ENCODE measurements at places on chromosomes 7 and 10. TPM values are rescaled to one million over a fixed set of nuclear protein-coding genes. Genes with fewer than 3 reads are reported as not detected.

RAB19 gene
- 0.31 TPM for total RNA-seq

GIMAP8 gene
- total RNA-seq, result not detected

NPSR1 gene
- total RNA-seq, result not detected

TSPAN15 gene
- 0.83 TPM for total RNA-seq

LBX1 gene
- not detected for total RNA-seq

GIMAP1 gene
- 0.11 TPM for total RNA-seq

ADAM22 gene
- total RNA-seq, result 0.40 TPM

RNF133 gene
- not detected for total RNA-seq

AMPH gene
- total RNA-seq, result not detected

NFE2L3 gene
- total RNA-seq, result 11.8 TPM

CDH23 gene
- total RNA-seq, result 0.53 TPM

CNOT4 gene
- total RNA-seq, result 21.6 TPM

MAT1A gene
- 0.42 TPM for total RNA-seq

- DNase-seq, result peak; percentile 42
Observed at GRCh38 chr10:63267414-63268148, 134.5 kb downstream of the NRBF2 start.

- DNase-seq, result no peak
Observed at GRCh38 chr7:149473251-149473650, 12.4 kb upstream of the ZNF777 start.

- no peak for DNase-seq
Observed at GRCh38 chr7:154910977-154911376, 91.9 kb downstream of the PAXIP1 start.

GRCh38 chr7:76133164-76133775, 68.4 kb upstream of the SRRM3 start:
- no peak for DNase-seq

DNA sequence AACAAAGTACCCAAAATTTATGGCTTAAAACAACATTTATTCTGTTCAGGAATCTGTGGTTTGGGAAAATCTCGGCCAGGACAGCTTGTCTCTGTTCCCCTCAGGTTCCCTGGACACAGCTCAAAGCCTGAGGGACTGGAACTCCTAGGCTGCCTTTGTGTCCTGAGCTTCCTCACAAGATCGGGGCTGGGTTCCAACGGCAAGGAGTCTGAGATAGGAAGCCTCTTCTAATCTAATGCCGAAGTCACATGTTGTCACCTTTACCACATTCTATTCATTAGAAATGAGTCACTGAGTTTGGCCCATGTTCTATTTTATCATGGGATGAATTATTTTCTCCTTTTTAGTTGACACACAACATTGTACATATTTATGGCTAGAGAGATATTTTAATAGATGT, 80.5 kb downstream of the ANKRD26 start:
- no peak for DNase-seq

GRCh38 chr7:150383710-150384397, 4.7 kb downstream of the ZNF775 start:
- DNase-seq, result peak; percentile 58

- no peak for DNase-seq
Observed at GRCh38 chr7:111771638-111772037, 209.3 kb upstream of the IMMP2L start.

DNA sequence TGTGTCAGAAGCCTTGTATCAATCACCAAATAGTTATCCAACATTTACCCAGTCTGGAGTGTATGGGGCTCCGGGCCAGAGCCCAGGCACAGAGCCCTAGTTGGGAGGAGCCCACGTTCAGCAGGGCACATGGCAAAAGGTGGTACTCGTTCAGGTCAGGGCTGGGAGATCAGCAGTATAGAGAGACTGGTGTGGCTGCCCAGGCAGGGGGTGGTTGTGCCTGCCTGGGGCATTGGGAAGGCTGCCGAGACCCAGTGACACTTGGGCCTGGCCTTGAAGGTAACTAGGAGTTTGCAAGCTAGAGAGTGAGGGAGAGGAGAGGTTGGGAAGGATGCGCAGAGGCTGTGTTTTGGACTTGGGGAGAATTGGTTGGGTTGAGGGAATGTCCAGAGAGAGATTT, 48.9 kb upstream of the IGFBP3 start:
- no peak for DNase-seq

DNA sequence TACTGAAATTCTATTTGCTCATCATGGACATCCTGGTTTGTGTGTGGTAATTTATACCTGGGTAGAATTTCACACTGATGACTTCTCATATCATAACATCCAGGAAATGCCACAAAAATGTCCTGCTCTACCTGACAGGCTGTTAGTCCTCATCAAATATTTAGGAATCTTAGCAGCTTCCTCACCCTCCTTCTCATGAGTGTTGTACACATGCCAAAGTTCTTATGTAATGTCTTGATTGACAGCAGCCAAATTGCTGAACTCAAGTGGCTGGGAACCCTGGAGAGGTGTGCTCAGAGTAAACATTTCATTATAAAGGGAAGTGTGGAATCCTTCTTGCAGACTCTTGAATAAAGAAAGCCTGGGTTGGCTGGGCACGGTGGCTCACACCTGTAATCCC, 8.9 kb downstream of the EEPD1 start:
- no peak for DNase-seq

DNA sequence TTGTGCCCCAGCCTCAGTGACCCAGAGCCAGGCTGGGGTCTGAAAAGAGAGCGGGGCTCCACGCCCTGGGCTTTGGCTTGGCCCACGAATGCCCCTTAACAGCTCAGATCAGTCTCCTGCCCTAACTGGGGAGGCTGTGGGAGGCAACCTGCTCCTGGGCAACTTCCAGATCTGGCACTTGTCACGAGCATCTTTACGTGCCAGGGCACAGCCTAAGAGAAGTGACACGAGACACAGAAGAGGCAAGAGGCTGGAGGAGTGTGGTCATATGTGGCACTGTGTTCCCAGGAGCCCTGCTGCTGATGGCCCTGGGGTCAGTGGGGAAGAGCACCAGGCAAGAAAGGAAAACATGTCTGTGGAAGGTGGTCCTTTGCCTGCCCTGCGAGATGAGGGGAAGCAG, 97.8 kb upstream of the BTBD16 start:
- DNase-seq, result no peak

- no peak for DNase-seq
Observed at GRCh38 chr10:7046615-7047014, 364.2 kb downstream of the SFMBT2 start.

DNA sequence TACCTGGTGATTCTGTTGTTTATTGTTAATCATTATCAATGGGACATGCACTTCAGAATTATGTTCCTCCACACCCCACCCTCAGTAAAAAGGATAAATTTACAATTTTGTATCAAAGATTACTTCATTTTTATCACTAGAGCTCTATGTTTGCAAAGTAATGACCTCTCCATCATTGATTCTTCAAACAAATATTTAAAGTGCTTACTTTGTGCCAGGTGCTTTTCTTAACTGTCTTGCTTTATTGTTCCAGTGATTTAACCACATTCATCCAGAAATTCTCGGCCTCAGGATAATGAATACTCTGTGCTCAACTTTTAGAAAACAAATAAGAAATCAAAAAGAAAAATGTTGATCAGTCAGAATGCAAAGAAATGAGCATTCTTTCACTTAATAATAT, 144.9 kb upstream of the FOXP2 start:
- no peak for DNase-seq

DNA sequence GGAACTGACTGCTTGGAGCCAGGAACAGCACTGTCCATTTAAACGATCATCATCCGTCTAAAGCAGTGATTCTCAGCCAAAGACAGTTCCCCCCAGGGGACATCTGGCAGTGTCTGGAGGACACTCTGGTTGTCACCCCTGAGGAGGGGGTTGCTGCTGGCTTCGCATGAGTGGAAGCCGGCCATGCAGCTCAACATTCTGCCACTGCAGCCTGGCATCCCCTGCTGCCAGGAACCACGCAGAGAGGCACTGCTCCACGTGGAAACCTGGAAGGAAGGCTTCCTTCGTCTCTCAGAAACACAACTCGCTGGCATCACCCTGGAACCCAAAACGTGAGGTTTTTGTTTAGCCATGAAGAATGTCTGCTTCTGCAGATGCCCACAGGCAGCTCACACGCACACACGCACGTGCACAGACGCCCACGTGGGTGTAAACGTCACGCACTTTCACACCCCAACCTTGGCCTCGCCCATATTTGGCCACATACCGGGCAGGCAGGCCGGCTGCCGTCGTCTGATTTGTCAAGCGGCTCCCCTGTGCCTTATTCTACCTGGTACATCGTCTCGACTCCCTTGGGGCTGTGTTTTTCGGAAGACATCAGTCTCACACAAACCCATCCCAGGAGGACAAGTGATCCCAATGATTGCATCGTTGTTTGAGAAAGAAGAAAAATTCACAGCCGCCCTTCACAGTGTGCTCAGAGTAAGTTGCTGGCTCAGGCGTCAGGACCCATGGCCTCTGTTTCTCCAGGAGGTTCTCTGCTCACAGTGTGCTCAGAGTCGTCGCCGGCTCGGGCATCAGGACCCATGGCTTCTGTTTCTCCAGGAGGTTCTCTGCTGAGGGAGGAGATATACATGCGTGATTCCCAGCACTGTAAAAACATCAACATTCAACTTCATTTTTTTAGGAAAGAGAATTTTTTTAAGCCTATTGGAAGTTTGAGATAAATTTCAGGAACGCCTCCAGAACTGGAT, 127.2 kb upstream of the PPP2R2D start:
- no peak for DNase-seq

DNA sequence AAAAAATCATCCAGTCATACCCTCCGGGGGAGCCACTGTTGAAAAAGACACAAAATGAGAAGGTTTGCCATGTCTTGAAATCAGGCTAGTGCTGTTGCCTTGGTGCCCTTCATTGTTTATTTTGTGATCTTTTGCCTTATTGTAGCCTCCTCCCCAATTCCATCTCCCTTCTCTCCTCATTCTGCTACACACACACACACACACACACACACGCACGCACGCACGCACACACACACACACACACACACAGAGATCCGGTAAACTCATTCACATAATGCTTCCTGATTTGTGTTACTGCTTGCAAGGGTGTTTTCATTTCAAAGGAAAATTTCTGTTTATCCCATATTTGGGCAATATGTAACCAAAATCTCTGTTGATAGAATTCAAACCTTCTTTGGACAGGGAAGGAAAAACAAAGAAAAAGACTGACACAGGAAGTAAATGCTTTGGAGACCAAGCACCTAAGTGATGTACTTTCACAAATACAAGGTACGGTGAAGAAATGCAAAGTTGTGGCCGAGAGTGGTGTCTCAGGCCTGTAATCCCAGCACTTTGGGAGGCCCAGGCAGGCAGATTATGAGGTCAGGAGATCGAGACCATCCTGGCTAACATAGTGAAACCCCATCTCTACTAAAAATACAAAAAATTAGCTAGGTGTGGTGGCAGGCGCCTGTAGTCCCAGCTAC, 141.1 kb upstream of the CDK13 start:
- no peak for DNase-seq

GRCh38 chr10:2680821-2681220, 386.5 kb upstream of the PFKP start:
- no peak for DNase-seq

GRCh38 chr7:92071032-92071431, 63.2 kb downstream of the CYP51A1 start:
- no peak for DNase-seq

DNA sequence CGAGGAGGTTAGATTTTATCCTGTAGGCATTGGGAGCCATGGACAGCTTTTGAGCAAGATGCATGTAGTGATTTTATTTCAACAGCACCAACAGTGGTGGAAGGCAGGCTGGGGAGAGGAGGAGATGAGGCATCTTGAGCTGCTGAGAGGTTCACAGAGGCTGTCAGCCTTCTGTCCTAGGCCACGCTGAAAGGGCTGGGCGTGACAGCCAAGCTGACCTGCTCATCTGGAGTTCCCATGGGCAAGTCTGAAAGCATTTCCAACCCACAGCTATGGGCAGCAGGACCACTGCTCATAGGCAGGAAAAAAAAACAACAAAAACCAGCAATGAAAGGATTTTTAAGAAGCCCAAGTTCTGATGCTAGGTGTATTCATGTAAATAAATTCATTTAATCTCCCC, 7.7 kb downstream of the NEURL1 start:
- DNase-seq, result no peak

DNA sequence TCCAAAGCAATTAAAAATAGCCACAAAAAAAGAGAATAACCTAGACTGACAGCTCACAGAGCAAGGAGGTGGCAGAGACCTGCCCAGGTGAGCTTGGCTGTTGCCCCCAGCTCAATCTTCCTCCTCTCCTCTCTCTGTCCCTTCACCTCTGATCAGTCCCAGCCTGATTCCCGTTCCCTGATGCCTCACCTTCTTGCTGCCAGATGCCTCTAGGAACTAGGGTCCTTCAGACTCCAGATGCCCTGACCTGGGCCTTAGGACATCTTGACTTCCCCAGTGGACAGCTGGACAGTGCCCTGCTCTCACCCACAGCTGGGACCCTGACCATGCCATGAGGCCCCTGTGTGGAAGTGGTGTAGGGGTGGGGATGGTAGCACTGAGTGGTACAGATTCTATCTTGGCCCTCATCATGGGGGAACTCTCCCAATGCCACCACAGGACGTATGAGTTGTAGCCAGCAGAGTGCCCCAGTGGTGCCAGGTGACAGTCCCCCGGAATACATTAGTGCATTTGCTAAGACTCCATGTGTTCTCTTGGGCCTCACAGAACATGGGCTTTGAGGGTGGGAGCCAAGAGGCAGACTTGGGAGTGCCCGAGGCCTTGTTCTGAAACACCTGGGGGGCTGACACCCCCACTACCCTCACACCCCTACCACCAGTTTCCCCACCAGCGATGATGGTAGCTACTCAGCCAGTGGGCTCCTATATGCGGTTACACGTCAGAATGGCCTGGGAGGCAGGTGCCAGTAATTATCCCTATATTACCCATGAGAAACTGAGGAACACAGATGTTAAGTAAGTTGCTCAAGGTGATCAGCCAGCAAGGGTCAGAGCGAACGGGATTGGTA, 2.0 kb downstream of the DEPP1 start:
- no peak for DNase-seq

- no peak for DNase-seq
Observed at GRCh38 chr10:88545359-88545758, 37.8 kb downstream of the RNLS start.

DNA sequence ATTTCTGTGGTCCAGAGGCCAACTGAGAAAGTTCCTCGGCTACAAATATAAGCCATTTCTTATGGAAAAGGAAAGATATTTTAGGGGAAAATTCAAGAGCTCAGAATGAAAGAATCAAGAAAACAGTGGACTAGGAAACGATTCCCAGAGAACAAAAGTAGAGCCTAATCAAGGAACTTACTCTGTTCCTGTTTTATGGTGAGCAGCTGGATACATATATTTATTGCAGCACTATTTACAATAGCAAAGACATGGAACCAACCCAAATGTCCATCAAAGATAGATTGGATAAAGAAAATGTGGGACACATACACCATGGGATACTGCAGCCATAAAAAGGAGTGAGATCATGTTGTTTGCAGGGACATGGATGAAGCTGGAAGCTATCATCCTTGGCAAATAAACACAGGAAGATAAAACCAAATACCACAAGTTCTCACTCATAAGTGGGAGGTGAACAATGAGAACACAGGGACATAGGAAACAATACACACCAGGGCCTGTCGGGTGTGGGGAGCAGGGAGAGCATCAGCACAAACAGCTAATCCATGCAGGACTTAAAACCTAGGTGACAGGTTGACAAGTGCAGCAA, 298.7 kb downstream of the THSD7A start:
- no peak for DNase-seq

- no peak for DNase-seq
Observed at GRCh38 chr10:30850776-30851175, 180.9 kb downstream of the ZNF438 start.

Data from K562 (cell line).